Fibroblast of lung (primary cell): ENCODE measurements at places on chromosomes 5 and 9.

- peak; percentile 87 for DNase-seq
Measured at GRCh38 chr9:13804532-13804931, 509.4 kb downstream of the NFIB start.

DNA sequence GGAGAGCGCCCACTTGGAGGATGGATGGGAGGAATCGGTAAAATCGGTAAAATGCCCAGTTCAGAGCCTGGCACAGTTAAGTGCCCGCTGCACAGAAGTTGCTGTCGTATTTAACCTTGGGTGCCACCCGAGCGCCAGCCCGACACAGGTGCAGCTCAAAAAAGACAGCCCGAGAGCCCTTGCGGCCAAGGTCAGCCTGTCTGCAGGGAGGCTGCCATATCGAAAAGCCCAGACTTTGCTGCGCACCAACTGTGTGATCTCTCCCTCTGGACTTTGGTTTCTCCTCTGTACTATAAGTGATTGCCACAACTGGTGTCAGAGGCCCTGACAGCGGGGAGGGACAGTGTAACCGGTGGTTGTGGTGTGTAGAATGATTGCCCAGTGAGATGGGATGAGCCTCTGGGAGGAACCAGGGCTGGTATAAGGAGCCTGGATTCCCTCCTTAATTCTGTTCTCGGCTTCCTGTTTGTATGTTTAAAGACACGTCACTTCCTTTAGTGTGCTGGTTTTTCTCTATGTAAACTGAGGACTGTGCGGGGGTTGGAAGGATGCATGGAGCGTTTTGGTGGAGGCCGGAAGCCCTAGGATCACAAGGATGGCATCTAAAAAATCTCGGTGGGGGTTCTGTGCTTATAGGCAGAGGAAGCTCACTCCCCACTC, 792 bp downstream of the NTMT1 start:
- DNase-seq = peak; percentile 91

DNA sequence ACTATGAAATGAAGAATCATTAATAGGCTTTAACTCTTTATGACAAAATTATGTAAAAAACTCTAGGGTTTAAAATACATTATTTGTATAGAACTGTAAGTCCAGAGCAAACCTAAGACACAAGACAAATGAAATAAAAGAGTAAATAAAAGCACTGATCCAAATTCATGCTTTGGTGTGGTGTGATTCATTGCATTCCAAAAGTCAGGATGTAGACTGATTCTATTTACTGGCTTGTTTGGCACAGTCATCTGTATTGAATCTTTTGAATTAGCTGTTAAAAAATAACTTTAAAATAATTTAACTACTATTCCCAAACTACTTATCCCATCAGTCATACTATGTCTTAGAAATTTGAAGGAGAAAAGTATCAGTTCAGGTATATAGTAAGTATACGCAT, 31.1 kb downstream of the IL4 start:
- DNase-seq = peak; percentile 66

DNA sequence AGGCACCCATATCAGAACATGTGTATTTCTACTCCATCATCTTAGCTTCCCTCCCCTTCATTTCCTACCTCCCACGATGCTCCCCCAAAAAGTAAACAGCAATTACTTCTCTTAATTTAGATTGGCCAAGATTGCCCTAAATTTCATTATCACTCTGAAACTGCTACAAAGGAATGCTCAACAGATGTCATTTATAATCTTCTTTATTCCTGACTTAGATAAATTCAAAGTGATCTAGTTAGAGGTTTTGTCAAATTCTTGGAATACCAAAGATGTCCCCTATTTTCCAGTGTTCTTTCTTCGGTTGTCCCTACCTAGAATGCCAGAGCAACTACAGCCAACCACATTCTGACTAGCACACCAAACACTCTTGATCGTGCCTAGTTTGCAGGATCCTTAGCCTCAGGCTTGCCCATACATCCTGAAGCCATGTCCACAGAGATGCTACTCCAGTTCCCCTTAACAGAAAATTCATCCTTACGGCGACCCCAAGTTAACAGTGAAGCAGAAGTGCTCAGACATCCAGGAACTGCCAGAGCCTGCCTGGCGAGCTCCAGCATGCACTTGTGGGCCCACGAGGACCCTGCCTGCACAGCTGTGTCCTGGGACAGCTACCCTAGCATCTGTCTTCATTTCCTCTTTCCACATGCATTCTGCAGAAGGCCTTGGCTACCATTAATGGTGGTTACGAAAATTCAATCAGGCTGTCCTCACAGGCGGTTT, 31.6 kb downstream of the DAP start:
- no peak for DNase-seq

GRCh38 chr9:22030101-22030598, 21.0 kb upstream of the CDKN2B start:
- DNase-seq = peak; percentile 72

- no peak for DNase-seq
Measured at GRCh38 chr5:88813805-88814575, 69.0 kb downstream of the MEF2C start.

DNA sequence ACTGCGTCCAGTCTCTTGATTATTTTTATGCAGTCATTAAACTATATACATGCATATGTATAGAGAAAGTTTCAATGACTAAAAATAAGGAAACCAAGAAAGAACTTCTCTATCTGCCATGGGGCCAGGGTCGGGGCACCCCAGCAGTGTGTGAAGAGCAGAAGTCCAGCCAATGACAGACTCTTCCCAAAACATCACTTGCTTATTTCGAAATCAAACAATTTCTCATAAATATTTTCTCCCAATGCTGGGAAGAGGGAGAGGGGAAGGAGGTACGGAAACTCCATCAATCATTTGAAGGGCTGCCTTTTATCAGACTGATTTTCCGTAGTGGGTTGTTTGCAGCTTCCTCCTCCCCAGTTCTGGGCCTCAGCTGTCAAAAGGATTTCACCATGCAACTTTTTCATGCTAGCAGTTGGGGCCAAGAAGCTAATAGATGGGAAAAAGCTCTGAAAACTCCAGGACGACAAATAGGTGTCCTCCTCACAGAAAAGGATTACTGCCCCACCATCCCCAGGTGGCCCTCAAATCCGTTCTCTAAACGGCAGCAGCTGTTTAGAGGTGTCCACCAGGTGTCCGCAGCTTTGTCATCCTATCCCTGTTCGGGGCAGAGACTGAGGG, 617 bp upstream of the FPGS start:
- peak; percentile 57 for DNase-seq

- DNase-seq = no peak
Measured at GRCh38 chr5:1952444-1953099, 69.8 kb upstream of the IRX4 start.

DNA sequence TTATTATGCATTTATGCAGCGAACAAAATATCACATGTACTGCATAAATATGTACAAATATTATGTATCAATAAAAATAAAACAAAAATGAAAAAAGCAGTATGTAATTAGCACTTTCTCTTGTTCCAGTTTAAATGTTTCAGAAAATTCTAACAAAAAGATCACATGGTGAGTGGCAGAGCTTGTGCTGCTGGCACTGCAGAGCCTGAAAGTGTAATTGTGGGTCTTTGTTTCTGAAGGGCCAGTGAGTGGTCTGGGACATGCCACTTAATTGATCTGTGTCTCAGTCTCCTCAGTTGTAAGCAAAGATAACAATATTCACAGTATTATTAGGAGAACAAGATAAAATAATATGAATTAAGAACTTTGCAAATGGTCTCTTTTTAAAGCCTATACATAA, 39.5 kb upstream of the RAI14 start:
- no peak for DNase-seq

DNA sequence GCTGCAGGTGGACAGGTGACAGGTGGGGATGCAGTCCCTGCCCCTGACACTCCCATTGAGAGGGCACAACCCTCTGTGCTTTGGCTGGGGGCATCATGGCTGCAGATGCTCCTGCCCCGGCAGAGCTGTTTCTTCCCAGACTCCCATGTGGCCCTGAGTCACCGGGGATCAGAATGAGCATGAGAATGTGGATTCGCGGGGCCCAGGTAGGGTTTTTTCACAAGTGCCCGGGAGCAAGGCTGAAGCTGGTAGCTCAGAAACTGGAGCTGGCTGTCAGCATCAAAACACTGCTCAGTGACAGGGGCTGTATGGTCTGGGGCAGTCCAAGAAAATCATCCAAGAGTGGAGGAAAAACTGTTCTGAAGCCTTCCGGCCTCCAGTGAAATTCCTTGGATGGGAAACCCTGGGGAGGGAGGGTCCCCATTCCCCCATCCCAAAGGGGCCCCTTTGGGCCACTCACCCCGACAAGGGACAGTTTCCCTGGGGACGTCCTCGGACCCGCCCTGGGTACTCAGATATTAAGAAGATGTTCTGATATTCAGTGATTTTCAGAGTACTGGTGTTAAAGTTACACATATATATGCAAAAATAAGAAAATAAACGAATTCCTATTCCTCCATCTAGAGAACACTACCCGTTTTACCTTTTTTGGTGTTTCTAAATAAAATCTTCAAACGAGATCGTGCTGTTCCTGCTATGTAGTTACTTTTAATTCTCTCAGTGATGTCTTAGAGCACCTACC, 120.1 kb upstream of the LPCAT1 start:
- DNase-seq = no peak

GRCh38 chr5:82265047-82265446, 13.1 kb downstream of the RPS23 start:
- DNase-seq = peak; percentile 60
